ENCODE measurements at places on chromosomes 16 and 17. TPM values are rescaled to one million over a fixed set of nuclear protein-coding genes. Genes with fewer than 3 reads are reported as not detected.

The EVPLL gene
- not detected for total RNA-seq

- peaks cover 4% of the 10 kb centered on the region for H3K4me1 ChIP-seq
- peak overlapping the region; percentile 88 for H3K4me3 ChIP-seq
- no peaks in the 10 kb centered on the region for H3K27me3 ChIP-seq
- H3K27ac ChIP-seq, result peak overlapping the region; percentile 3
These were observed 653 bp downstream of the FANCA start for GRCh38 chr16:89815639-89816348.

The C1QL1 gene
- 0.28 TPM for total RNA-seq

The PYY gene
- not detected for total RNA-seq

- peaks cover 56% of the 10 kb centered on the region for H3K27me3 ChIP-seq
- no peak overlapping the region for H3K4me3 ChIP-seq
- peaks cover 1% of the 10 kb centered on the region for H3K4me1 ChIP-seq
- no peaks in the 10 kb centered on the region for H3K36me3 ChIP-seq
- H3K27ac ChIP-seq, result no peak overlapping the region
- no peak for DNase-seq
These were observed 1.7 kb upstream of the SLC13A2 start for GRCh38 chr17:28471531-28472342.

The KRT23 gene
- 0.36 TPM for total RNA-seq

The TNFRSF12A gene
- 103 TPM for total RNA-seq

DNA sequence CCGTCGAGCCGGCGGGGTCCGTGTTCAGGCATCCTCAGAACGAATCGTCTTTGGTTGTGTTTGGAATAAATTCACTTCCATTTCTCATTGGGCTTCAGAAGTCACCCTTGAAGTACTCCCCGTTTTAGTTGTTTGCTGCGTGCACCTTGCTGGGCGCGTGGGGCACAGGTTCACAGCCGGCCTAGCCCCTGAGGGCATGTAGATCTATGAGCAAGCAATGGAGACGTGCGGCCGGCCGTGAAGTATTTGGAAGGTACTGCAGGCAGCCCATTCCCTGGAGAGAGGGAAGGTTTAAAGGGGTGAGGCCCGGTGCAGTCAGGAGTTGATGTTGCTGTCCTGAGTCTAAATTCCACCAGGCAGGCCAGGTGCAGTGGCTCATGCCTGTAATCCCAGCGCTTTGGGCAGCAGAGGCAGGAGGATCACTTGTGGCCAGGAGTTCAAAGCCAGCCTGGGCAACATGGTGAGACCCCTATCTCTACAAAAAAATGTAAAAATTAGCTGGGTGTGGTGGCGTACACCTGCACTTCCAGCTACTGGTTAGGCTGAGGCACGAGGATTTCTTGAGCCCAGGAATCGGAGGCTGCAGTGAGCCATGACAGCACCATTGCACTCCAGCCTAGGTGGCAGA, 714 bp downstream of the ACSF3 start:
- H3K36me3 ChIP-seq, result 0 out of 2 replicates have a peak, but pooled peaks cover 3% of the 10 kb centered on the region
- peak overlapping the region; percentile 82 for H3K4me3 ChIP-seq
- DNase-seq, result no peak
- 0 out of 2 replicates have a peak, but pooled peaks cover 2% of the 10 kb centered on the region for H3K4me1 ChIP-seq

DNA sequence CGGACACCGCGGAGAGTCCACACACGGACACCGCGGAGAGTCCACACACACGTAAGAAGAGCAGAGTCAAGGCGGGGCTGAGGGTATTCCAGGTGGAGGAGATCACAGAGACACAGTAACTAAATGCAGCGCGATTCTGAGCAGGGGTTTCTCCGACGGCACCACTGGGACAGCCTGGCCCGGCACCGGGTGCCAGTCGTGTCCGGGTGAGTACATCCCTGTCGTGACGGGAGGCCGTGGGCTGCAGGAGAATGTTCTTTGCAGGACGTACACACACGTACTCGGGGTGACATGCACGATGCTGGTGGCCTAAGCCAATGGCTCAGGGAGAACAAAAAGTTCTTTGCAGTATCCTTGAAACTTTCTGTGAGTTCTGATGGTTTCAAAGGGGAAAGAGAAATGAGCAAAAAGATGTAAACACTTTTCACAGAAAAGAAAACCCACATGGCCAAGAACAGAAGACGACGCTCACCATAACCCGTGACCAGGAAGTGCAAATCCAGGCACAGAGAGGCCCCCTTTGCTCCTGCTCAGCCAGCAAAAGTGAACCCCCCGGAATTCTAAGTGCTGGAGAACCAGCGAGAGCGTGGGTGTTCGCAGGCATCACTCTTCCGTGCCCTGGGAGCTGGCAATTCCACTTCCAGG, 53.7 kb upstream of the METRNL start:
- H3K4me1 ChIP-seq, result no peaks in the 10 kb centered on the region
- no peak for DNase-seq
- peaks cover 6% of the 10 kb centered on the region for H3K36me3 ChIP-seq
- H3K4me3 ChIP-seq, result no peak overlapping the region

The USP32 gene
- 48.6 TPM for total RNA-seq

The IRF8 gene
- not detected for total RNA-seq
